ENCODE measurements at places on chromosomes 16 and 17.

GRCh38 chr17:80645706-80646325 is 101.2 kb downstream of the RPTOR start:
- no peak for DNase-seq

DNA sequence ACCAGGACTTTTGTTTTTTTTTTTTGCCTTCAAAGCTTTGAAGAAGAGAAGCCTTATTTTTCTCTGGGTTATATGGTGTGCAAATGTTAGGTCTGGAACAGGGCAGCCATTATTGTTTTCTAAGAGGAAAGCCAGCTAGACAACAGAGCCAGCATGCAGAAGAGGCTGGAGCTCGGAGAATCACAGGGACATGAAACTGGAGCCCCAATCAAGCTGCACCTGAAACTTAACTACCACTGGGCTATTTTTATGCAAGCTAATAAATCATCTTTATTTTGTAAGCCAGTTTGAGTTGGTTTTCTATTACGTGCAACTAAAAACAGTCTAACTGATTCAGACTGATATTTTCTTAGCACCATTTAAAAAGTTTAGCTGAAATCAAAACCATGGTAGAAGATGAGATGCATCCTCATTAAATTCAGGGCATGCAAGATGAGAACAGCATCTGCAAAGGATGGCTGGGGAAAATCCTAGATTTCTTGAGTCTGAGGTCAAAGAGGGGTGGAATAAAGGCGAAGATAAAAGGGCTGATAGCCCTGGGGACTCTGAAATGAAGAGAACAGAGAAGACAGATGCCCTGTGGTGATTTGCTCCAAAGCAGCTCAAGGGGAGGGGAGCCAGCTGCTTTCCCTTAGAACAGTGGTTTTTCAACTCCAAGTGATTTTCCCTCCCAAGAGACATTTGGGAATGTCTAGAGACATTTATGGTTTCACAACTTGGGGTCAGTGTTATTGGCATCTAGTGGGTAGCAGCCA is 177.1 kb upstream of the WSCD1 start:
- DNase-seq: no peak

GRCh38 chr16:4025428-4025827 is 90.8 kb downstream of the ADCY9 start:
- DNase-seq: no peak

DNA sequence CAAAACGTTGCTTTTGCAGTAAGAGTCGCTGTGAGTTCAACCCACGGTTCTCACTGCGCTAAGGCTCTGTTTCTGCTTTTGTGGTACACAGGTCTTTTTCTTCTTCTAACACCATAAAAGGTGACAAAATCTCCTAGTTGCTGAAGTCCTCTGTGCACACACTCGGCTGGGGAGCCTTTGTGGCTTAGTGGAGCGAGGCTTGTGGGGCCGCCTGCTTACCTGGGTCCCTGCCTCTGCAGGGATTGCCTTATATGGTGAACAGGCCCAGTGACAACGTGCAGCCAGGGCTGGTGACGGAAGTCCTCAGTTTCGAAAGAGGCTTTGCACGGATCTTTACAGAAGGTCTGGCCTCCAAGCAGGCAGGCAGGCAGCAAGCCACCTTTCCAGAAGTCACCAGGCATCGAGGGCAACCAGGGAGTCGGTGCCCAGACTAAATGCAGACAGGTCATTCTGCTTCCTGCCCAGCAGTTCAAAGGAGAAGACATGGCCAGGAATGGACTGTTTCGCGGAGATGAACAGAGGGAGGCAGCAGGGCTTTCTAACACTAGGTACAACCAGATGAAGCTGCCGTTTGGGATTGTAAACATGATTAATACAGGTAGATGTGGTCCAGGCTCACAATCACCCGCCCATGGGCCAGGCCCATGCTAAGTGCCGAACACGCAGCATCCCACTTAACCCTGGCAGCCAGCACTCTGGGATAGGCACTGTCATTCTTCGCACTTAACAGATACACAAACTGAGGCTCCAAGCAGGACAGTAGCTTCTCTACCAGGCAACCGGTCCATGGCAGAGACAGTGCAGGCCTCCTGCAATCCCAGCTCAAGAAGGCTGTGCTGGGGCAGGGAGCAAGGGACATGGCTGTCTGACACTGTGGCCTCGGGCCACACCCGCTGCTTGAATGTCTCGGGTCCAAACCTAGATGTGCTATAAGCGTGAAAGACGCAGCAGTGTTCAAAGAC is 10.7 kb upstream of the MEAK7 start:
- no peak for DNase-seq

GRCh38 chr16:56113223-56113622 is 78.1 kb upstream of the GNAO1 start:
- no peak for DNase-seq

DNA sequence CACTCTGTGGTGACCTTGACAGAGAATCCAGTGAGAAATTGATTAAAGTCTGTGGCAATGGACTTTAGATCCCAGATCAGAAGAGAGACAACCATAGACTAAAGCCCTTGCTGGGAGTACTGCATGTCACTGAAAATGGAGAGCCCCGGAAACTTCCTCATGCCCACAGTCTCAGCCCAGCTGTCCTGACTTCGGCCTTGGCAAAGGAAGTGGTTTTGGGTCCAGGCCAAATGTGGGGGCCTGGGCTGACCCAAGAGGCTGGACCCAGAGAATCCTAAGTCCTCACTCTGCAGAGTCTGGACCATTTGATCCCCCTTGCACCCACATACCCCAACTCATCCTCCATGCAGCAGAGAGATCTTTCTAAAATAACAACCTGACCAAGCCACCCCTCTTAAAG is 4.7 kb upstream of the BEAN1 start:
- no peak for DNase-seq

- DNase-seq: no peak
Measured at GRCh38 chr16:79303959-79304387, 296.6 kb downstream of the MAF start.

DNA sequence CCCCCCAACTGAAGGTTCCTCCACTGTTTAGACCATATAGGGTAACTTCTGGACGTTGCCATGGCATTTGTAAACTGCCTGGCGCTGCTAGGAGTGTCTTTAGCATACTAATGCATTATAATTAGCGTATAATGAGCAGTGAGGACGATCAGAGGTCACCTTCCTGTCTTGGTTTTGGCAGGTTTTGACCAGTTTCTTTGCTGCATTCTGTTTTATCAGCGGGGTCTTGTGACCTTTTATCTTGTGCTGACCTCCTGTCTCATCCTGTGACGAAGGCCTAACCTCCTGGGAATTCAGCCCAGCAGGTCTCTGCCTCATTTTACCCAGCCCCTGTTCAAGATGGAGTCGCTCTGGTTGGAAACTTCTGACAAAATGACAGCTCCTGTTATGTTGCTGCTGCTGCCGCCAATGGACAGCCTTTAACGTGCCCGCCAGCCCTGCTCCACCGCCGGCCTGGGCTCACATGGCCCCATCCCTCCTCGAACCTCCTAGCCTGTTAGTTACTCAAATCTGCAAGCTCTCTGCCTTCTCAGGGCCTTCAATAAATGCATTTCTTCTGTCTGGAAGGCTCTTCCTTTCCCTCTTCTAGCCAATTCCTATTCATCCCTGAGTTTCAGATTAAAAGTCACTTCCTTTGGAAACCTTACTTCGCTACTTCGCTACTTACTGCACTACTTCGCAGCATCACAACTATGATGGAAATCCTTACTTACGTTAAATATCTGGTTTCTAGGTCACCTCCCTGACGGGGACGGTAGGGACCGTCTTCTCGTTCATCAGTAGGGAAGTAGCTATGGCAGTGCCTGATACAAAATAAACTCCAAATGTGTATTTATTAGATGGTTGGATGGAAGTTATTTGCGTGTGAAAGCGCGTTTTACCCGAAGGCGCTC is 640 bp upstream of the NAGLU start:
- DNase-seq: no peak

DNA sequence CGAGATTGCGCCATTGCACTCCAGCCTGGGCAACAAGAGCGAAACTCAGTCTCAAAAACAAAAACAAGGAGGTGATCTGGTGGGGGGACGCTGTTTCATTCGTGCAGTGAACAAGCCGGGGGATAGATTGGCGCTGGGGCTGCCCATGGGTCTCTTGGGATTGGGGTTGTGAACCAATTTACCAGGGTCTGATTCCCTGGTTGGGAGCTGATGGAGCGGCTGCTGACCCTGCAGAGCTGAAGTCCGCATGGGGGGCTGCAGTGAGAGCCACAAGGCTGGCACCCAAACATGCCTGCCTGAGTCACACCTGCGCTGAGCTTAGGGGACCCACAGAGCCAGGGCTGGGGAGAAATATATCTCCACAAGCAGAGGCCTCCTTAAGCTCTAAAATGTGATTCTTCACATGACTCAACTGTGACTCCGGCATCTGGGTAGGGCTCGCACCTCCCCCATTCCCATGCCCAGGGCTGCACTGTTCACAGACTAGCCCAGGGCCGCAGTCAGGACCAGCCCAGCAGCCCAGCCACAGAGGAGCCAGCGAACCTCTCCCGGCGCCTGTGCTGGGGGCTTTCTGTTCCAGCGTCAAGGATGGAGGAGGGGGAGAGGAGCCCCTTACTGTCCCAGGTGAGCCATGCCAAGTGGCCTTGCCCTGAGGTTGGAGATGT is 5.0 kb downstream of the TSPAN10 start:
- DNase-seq: no peak

Data from left renal pelvis (tissue), 4 donors.